ENCODE measurements at places on chromosomes 13 and 19.
A peak's percentile ranks its signal among the peaks of the same experiment; 100 is the strongest.

- DNase-seq: no peak
Measured at GRCh38 chr19:7678971-7679751, 1.5 kb upstream of the TRAPPC5 start.

DNA sequence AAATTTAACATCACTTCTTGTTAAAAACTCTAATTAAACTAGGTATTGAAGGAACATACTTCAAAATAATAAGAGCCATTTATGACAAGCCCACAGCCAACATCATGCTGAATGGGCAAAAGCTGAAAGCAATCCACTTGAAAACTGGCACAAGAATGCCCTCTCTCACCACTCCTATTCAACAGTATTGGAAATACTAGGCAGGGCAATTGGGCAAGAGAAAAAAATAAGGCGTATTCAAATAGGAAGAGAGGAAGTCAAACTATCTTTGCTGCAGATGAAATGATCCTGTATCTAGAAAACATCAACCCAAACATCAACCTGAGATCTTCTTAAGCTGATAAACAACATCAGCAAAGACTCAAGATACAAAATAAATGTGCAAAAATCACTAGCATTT is 15.6 kb upstream of the LILRB1 start:
- DNase-seq: no peak

DNA sequence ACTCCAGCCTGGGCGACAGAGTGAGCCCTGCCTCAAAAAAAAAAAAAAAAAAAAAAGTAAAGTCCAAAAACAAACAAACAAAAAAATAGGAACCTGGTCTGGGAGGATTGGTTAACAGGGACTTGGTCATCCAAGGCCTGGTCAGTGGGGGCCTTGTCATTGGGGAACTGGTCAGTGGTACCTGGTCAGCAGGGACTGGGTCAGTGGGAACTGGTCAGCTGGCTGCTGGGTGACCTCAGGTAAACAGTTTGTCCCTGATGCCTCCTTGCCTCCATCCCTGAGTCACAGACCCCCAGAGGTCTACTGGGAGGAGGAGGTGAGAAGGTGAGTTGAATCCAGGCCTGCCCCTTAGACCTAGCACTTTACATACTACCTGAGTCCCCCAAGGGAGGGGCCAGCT is 5.7 kb upstream of the ZNF14 start:
- no peak for DNase-seq

DNA sequence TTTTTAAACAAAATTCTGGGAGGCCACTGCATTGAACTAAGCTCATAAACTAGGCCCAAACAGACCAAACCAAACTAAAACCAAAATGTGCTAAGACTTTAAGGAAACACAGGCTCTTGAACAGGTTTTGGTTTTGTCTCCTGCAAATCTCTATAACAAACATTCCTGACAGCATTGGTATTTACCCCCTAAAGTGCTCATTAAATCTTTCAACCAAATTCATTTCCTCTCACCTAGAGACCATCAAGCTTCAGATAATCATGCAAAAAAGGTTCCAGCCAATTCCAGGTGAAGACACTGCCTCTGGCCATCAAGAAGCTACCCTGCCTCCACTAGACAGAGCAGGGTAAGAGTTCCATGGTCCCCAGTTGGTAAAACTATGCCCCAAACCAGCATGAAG is 951.2 kb upstream of the MIR17HG start:
- DNase-seq: no peak

DNA sequence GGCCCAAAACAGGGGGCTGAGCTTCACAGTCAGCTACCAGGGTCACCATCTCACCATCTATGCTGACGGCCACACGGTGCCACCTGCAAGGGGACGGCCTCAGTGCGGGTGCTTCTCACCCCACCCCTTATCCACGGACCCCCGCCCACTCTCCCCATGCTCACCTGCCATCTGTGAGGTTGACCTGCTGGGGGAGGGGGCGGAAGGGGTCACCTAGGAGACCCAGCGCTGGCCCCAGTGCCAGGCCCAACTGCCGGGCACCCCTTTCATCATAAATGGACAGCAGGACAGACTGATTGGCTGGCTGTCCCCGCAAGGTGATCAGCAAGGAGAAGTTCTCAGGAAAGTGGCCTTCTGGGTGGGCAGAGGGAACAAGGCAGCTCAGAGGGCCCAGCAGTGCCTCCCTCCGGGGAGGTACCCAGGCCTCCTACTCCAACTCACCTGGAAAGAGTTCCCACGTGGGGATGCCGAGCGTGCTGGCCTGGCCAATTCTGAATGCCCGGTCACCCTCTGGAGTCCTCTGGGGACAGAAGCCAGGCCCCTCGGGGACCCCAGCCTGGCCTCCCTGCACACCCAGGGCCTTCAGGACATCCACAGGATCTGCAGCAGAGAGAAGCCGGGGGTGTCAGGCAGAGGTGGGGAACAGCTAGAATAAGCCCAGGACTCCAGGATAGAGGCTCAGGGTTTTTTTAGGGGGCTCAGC is 4.5 kb downstream of the COL5A3 start:
- DNase-seq: no peak

DNA sequence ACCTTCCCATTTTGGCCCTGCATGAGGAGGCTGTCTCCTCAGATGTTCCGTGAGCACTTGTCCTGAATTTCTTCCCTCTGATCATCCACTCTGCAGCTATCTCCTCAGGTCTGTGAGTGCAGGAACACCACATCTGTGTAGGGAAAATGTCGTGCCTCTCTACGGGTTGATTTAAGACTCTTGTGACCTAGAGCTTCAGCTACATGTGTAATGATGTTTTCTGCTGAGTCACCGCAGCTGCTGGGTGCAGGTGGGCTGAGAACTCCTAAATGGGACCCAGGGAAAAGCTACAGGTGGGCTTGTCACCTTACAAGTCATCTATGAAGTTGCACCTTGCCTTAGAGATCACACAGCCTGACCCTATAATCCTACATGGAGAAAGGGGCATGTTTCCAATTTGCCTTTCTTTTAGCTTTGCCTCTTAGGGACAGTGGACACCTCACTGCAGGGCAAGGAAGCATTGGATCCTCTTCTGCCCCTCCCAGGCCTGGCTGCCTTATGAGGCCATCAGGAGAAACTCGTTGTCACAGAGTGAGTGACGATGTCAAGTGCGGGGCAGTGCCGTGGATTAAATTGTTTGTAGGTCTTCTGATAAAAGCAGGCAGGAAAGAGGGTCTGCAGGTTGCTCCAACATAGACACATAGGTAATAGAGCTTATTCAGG is 122.3 kb downstream of the DNAJC15 start:
- no peak for DNase-seq

GRCh38 chr19:55152017-55152416 is 3.0 kb upstream of the TNNT1 start:
- DNase-seq: no peak

GRCh38 chr19:5987077-5987818 is 9.3 kb upstream of the RANBP3 start:
- DNase-seq: peak; percentile 22

DNA sequence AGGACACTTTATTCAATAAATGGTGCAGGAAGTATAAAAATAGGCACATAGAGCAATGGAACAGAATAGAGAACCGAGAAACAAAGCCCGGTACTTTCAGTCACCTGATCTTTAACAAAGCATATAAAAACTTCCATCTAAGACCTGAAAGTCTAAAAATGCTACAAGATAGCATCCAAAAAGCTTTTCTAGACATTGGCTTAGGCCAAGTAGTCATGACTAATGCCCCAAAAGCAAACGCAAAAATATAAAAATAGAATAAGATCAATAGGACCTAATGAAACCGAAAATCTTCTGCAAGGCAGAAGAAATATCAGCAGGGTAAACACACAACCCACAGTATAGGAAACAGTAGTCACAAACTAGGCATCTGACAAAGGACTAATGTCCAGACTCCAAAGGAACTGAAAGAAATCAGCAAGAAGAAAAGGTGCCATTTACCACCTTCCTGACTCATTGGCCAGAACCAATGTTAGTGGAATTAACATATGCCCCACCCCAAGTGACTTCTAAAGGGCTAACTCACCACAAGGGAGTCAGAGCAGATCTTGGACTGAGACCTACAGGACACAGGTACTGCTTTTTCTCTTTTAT is 40.8 kb upstream of the CEACAM21 start:
- DNase-seq: no peak

- DNase-seq: no peak
Measured at GRCh38 chr19:32363632-32364031, 18.2 kb downstream of the ZNF507 start.

Data from skeletal muscle cell (primary cell).